ENCODE measurements at places on chromosomes 7 and 10.

- DNase-seq = no peak
Observed at GRCh38 chr7:116571552-116571951, 46.7 kb downstream of the CAV1 start.

DNA sequence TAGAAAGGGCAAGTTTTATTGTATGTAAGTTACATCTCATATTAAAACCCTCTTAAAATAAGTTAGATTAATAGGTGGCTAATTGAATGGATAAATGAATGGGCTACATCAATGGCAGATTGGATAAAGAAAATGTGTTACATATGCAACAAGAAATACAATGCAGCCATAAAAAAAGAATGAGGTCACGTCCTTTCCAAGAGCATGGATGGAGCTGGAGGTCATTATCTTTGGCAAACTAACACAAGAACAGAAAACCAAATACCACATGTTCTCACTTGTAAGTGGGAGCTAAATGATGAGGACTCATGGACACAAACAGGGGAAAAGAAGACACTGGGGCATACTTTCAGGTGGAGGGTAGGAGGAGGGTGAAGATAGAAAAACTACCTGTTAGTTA is 182.2 kb upstream of the GNAI1 start:
- DNase-seq = no peak

GRCh38 chr10:72688208-72688651 is 3.7 kb upstream of the MCU start:
- no peak for DNase-seq

GRCh38 chr7:116139807-116140206 is 70.5 kb upstream of the TES start:
- no peak for DNase-seq

DNA sequence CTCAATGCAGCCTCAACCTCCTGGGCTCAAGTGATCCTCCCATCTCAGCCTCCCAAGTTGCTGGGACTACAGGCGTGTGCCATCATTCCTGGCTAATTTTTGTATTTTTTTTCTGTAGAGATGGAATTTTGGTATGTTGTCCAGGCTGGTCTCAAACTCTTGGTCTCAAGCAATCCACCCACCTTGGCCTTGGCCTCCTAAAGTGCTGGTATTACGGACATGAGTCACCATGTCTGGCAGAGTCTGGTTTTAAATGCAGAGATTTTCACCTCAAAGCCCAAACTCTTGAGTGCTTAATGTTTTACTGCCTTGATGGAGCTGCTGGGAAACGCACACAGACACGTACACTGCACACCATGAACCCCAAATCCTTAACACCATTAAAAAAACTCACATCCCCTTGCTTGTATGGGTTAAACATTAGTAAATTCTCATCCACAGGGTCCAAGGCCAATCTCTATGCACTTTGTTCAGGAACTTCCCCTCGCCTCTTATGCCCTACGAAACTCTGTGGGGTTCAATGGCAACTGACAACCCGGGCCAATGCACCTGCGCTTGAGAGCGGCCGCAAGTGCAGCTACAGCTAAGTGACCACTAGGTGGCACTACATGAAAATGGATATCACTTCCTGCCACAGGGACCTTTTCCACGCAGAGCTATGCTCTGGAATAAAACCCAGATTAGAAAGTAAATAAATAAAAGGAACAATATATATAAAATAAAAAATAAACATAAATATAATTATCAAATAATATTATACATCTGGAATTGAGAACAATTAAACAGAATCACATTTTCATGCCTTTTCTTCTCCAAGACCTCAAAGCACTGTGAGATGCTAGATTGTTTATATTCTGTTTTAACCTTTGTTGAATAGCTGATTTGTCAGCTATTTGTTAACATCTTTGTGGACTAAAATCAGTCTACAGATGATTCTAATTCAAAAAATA is 66.9 kb upstream of the AFAP1L2 start:
- peak; percentile 56 for DNase-seq

- no peak for DNase-seq
Observed at GRCh38 chr7:119223930-119224329, 999.4 kb downstream of the ANKRD7 start.

- no peak for DNase-seq
Observed at GRCh38 chr7:94761451-94761850, 105.5 kb upstream of the SGCE start.

DNA sequence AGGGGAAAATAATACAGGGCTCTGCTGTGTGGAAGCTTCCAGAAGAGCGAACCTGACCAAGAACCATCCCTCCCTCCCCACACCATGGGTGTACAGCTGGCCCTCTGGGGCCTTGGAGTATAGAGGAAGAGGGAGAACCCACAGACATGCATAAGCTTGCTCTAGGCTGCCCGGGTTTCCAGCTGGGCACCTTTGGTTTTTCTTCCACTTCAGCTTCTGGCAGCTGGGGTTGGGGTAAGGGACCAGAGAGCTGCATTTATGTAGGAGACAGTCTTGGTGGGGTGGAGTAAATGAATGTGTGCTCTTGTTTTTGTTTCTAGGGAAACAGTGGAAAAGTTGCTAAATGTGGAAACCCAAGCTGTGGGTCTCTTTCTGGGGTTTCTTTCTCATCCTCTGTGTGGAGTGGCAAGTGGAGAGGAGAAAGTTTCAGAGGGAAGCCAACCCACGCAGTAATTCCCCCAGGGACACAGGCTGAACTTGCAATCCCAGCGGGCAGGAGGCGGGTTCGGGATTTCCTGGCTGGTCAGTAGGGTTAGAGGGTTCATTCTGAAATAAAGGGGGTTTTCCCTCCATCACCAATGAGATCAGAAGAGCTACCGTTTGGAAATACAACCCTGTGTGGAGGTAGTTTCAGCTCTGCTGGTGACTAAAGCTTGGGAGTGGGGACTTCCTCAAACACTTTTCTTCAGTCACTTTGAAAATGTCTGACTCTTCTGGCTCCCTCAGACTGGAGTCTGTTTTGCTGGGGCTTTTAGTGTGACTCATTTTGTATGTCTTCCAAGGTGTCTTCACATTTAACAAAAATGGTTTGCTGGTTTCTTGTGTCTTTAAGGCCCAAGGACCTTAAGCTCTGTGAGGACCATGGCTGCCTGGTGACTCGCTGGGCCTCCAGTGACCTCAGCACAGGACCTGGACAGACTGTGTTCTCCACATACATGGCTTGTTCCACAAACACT is 22.2 kb upstream of the SRGN start:
- no peak for DNase-seq

DNA sequence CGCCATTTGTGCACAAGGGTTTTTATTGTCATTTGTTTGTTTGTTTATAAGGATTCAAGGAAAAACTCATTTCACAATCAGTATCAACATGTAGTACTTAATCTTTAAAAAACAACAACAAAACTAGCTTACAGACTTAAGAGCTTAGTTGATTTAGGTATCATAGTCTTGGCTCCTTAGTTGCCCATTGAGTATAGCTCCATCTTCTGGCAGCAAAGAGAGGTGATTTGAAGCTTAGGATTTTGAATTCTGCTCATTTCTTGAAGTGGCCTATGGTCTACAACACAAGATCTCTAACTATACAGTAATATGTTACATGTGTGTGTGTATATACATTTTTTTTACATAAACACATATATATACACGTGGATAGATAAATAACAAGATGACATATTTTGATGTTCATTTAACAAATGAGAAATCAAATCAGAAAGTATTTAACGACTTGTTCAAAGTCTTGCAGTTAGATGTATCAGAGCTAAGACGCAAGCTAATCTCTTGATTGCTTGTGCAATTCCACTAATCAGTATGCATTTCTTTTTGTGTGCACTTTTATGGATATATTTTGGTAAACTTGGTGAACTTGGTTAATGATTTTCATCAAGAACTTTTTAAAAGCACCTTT is 307.3 kb downstream of the CAMK1D start:
- DNase-seq = no peak

DNA sequence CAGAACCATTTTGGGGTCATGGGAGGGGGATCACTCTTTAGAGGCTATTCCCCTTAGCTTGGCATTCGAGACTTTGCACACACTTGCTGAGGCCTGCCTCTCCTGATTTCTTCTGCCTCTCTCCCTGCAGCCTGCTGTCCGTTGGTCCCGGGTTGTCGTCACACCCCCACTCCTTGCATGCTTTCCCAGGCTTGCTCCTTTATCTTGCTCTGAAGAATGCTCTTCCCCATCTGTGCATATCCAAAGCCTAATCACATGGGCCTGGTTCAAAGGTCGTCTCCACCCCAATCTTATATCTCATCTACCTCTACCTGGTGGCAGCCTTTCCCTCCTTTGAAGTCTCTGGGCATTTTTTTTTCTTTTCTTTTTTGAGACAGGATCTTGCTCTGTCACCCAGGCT is 24.3 kb upstream of the EMX2 start:
- DNase-seq = no peak

GRCh38 chr7:117777335-117778142 is 95.7 kb downstream of the CTTNBP2 start:
- DNase-seq = no peak

DNA sequence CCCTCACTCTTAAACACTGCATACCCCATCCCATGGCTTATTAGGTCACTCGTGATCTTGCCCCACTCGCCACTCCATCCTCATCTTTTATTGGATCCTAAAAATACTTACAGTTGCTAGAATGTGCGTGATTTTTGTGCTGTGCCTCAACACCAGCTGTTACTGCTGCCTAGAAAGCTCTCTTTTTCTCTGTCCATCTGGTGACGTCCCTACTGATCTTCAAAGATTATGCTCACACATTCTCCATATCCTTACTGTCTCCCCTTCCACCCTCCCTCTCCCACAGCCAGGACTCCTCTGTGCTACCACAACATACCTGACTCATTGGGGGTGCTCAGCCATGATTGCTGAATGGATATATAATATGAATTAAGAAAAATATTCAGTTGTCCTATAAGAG is 42.0 kb downstream of the CDK6 start:
- DNase-seq = no peak

DNA sequence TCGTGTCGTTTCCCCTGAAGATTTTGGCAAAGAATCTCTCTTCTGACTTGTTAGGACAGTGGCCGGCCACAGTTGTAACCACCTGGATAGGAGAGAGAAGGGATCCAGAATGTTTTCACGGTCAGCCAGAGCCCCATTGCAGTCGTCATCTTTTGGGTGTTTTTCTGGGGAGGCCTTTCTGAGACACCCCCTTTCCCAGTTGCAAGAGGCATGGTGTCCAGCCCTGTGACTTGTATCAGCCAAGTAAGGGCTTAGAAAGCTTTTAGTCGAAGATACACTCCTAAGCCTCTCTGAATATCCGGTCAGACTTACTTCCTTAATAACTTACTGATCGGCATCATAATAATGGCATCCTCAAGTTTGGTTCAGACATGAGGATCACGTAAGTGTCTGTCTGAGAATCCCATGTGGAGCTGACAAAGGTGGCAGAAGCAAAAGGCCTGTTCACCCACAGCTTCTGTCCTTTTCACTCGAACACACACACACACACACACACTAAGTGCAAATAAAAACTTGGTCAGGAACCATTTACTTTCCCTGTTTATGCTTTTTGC is 435.7 kb upstream of the GALNT17 start:
- peak; percentile 34 for DNase-seq

GRCh38 chr7:158274996-158275395 is 312.6 kb downstream of the PTPRN2 start:
- no peak for DNase-seq

DNA sequence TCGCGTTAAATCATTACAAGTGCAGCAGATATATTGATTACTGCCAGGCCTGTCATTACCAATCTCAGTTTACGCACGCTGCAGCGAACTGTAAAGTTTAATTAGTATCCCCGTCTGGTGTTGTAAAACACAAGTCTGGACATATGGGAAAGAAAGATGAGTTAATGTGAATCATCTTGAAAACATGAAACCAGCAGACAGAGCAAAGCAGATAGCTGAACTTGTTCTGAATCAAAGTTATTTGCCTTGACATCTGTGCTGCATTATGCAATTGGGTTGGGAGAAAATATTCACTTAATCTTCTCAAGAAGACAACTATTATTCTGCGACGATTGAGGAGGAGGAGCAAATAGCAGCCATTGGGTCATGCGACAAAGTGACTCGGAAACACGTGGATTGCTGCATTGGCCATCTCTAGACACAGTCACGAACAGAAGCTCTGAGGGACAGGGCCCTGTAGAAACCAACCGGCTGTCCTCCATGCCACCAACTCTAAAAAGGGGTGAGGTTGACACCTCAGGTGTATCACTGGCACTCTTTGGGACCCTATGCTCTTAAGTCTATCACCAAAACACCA is 156.3 kb upstream of the C7orf33 start:
- DNase-seq = no peak

DNA sequence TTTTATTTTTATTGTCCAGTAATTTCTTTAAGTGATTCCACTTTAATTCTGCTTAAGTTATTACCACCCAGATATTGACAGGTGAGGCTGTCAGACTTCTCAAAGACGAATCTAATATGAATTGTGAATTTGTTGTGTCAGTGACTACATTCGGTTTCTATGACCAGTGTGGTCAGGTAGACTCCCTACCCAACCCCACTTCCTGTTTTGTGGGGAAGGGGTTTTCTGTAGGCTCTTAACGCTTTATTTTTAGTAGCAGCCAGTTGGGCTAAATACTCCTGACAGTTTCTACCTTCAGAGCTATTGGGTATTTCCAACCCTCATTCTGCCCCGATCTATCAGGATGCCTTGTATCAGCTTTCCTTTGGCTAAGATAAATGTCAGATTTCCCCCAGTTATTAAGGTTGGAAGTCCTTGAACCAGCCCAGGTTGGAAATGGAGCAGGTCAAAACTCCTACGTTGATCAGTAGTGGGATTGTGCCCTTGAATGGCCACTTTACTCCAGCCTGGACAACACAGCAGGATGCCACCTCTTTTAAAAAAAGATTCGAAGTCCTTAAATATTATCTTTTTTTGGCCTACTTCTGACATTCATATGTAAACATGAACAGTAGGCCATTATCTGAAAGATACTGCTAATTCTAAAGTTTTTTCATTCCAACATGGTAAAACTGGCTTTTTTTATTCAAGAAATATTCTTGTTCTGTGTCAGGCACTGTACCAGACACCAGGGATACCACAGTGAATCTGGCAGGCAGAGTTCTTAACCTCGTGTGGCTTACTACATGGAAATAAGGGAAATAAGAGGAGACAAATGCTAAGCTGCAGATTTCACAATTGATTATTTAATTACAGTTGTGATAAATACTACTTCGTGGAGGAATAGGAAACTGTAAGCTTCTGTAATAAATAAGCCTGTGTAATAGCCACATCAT is 133.3 kb upstream of the SAMD8 start:
- DNase-seq = no peak

- no peak for DNase-seq
Observed at GRCh38 chr10:19812976-19813375, 3.3 kb upstream of the PLXDC2 start.

- no peak for DNase-seq
Observed at GRCh38 chr7:155313096-155313495, 15.4 kb downstream of the INSIG1 start.

DNA sequence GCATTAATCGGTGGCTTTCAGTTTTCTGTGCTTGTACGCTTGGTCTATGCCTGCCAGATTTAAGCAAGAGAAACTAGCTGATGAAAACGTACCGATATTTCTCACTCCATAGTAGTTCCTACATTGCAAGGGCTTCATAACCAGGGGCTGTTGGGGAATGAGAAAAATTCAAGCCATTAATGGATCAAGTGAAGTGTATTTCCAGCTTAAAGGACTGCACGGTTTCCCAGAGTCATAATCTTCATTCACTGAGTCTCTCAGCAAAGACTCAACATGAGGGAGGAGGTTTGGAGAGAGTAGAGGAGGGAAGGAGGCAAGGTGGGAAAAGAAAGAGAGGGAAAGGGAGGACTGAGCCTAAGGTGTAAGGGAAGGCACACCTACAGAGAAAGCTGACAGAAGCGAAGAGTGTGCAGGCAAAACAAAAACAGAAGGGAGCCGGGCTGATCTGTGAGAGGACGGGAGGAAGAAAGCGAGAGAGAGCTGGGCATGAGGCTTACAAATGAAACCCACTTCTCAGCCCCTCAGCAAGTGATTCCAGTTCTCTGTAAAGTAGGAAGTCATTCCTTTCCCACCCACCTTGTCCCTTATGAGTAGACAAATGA is 625 bp downstream of the GIMAP2 start:
- no peak for DNase-seq
